ENCODE measurements at places on chromosomes 12 and 14.
A peak's percentile ranks its signal among the peaks of the same experiment; 100 is the strongest.

DNA sequence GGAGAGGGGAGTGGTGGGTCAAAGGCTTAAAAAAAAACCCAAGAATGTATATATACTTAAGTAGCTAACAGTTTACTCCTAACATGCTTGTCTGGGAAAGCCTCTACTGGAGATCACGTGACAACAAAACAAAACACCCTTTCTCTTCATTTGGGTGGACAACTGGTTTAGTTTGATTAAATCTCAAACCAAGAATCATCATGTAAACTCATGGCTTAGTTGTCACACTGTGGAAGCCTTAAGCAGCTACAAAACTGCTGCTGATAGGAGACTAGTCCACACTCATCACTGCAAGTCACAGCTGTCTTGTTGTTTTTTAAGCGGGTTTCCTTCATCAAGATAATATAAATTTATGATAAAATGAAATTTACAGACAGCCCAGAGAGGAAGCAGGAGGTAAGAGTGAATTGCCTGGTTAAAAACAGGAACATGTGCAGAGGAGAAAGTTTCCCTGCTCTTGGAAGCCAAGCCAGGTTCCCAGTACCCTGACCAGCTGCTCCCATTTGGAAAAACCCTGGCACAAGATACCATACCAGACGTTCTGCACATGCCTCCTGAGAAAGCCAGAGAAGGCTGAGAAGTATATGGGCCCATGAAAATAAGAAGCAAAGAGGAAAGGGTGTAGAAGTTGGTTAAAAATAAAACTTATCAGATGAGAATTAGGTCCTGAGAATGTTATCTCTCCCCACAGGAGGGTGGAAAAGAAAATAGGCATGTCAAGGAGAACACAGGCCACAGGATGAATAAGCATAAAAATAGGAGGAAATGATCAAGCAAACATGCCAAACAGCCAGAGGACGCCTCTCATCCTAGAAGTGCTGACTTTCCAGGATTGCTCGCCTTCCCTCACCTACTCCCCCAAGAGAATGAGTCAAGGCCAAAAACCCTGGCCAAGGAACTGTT, 34.0 kb downstream of the EGLN3 start:
- peaks cover 9% of the 10 kb centered on the region for H3K4me1 ChIP-seq
- H3K4me3 ChIP-seq = no peak overlapping the region
- H3K36me3 ChIP-seq = peaks cover 6% of the 10 kb centered on the region
- ATAC-seq = peak; percentile 42
- H3K27ac ChIP-seq = peak overlapping the region; percentile 44
- H3K27me3 ChIP-seq = no peaks in the 10 kb centered on the region

DNA sequence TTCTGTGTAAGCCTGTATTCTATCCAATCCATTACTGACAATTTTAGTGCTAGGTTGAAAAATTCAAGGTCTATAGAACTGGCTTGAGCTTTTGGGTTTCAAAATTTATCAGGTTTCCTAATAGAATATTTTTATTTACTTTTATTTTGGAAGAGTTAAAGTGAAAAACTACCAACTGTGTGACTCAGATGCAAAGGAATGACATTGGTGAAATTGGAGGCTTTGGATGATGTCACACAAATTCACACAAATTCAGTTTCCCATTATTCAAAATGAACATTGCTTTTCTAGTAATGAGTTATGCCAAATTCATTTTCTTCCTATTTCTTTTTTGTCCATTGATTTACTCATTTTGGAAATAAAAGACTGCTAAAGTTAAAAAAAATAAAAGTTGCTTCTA, 186.9 kb downstream of the ALX1 start:
- no peaks in the 10 kb centered on the region for H3K36me3 ChIP-seq
- peaks cover 22% of the 10 kb centered on the region for H3K27me3 ChIP-seq
- H3K4me1 ChIP-seq = peaks cover 7% of the 10 kb centered on the region
- H3K4me3 ChIP-seq = no peak overlapping the region

GRCh38 chr12:91944637-91945036, 201.0 kb downstream of the BTG1 start:
- no peak overlapping the region for H3K27ac ChIP-seq
- no peak overlapping the region for H3K4me3 ChIP-seq
- no peak for ATAC-seq
- no peaks in the 10 kb centered on the region for H3K4me1 ChIP-seq
- no peaks in the 10 kb centered on the region for H3K27me3 ChIP-seq
- H3K36me3 ChIP-seq = no peaks in the 10 kb centered on the region

- ATAC-seq = peak; percentile 85
- H3K27ac ChIP-seq = no peak overlapping the region
- H3K4me3 ChIP-seq = no peak overlapping the region
- no peaks in the 10 kb centered on the region for H3K4me1 ChIP-seq
These were observed 28.3 kb downstream of the MDM1 start for GRCh38 chr12:68303850-68304249.

GRCh38 chr12:30631740-30632139, 63.9 kb downstream of the IPO8 start:
- H3K4me3 ChIP-seq = no peak overlapping the region
- H3K27me3 ChIP-seq = no peaks in the 10 kb centered on the region
- peaks cover 4% of the 10 kb centered on the region for H3K36me3 ChIP-seq
- no peak overlapping the region for H3K27ac ChIP-seq
- ATAC-seq = no peak
- H3K4me1 ChIP-seq = peaks cover 4% of the 10 kb centered on the region
